Right atrium auricular region (tissue), 2 donors: ENCODE measurements at places on chromosomes 2 and 18. TPM values are rescaled to one million over a fixed set of nuclear protein-coding genes. Genes with fewer than 3 reads are reported as not detected.

GRCh38 chr2:214103276-214104001, 307.4 kb upstream of the VWC2L start:
- no peak for DNase-seq

The TXNDC2 gene
- total RNA-seq: not detected

GRCh38 chr2:59174536-59175243, 933.6 kb upstream of the FANCL start:
- DNase-seq: no peak

The TEX44 gene
- not detected for total RNA-seq

GRCh38 chr18:56097621-56098020, 509.6 kb upstream of the TCF4 start:
- DNase-seq: no peak

DNA sequence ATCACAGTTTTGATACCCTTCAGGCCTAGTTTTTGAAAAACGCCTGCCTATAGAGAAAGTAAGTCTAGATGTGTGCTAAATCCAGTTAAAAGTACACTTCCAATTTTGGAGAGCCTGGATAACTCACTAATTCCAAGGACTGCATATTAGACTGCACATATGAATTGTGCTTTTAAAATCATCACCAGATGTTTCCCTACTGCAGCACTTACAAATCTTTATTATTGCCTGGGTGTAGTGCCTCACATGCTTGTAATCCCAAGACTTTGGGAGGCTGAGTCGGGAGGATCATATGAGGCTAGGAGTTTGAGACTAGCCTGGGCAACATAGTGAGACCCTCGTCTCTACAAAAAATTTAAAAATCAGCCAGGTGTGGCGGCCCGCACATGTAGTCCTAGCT, 35.9 kb upstream of the HTR2B start:
- no peak for DNase-seq

DNA sequence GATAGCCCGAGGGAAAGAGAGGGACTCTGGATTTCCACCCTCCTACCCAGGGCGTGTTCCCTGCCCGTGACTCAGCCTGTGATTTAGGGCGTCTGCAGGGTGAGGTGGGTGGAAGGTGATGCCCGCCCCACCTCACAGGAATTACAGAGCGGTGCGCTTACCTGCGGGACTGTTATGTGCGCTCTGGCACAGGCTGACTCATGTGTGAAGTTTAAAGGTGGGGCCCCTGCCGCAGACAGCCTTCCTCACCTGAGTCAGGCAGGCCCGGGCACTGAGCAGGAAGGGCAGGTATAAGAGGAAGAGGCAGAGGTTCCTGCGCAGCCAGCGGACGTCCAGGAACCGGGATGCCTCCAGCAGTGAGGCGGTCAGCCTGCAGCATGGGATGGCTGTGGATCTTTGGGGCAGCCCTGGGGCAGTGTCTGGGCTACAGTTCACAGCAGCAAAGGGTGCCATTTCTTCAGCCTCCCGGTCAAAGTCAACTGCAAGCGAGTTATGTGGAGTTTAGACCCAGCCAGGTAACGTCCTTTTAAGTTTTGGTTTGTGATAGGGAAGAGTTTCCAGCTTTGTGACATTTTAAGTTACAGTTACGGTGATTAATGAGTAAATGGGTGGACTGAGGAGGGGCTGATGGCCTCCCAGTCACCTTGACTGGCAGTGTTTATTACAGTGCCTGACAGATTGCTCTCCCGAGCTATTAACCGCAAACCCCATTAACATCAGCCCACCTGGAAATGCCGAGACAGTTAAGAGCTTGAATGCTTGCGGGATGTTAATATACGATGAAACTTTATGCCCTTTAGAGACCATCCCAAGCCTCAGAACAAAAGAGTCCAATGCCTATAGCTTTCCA, 141.6 kb upstream of the TTC39C start:
- DNase-seq: no peak

DNA sequence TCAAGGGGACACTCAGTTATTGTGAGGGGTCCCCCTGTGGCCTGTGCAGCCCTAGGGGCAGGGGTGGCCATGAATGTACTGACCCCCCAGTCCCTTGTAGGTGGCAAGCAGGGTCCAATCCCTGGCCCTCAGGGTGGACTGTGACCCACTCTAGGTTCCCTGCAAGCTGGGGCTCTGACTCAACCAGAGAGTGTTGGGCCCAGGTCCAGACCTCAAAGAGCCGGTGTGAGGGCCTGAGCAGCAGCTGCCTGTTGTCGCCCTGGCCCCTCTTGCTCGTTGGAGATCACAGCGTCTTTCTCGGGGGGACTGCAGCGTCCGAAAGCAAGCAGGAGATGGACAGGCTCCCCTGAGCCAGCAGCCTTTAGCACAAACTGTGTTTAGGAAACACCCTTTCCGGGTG, 66.8 kb upstream of the ATG16L1 start:
- DNase-seq: no peak

- DNase-seq: no peak
Observed at GRCh38 chr2:3527886-3528785, 8.8 kb upstream of the ADI1 start.

DNA sequence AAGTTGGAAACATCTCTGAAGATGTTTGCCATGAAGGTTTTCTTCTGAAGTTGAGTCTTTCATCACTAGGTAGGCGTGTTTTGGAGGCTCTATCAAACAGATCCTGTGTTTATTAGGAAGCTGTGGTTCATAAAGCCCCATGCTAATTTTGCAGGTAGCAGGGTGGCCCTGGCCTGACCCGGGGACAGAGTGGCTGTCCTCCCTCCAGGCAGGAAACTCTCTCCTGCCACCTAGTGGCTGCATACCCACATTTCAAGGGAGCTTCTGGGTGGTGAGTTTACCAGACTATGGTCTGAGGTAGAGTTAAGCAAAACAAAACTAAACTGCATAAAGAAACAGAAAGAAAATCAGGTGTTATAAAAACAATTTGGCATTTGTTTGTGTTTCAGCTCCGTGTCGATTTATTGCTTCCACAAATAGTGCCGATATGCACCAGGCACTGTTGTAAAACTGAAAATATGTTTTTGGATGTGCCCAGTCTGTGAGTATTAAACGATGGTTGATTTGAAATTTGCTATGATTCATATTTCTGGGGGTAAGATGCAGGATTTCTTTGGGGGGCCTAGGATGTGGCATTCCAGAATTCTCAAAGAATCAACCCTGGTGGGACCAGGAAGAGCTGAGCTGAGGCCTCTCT, 26.0 kb upstream of the IL37 start:
- DNase-seq: no peak

The ANKRD30BL gene
- total RNA-seq: not detected

- DNase-seq: peak; percentile 88
Observed at GRCh38 chr2:64653109-64654062, at the start of gene SERTAD2. TSS of gene SERTAD2 (minus strand) at chr2:64653913. CDS start at chr2:64636871, 17,042 bp downstream.

DNA sequence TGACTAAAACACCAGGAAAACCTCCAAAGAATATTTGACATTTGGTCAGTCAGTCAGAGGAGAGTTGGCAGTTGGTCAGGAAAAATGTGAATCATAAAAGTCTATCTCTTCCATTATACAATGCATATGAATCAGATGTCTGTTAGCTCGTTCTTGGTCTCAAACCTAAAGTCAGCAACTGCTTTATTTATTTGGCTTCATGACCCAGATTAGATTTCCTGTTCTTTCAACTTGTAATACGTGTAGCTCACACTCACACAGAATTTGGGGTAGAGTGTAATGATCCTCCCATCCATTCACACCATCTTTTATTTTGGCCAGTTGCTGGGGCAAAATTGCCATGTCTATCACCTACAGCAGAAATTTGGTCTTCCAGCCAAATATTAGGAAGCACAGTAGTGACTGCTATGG, 81.9 kb upstream of the COL5A2 start:
- no peak for DNase-seq

- no peak for DNase-seq
Observed at GRCh38 chr18:3821524-3821923, 371.6 kb downstream of the TGIF1 start.

GRCh38 chr18:2987876-2988790, 24.8 kb downstream of the LPIN2 start:
- no peak for DNase-seq

The ADAM23 gene
- total RNA-seq: 7.6 TPM

The GPR45 gene
- total RNA-seq: not detected

DNA sequence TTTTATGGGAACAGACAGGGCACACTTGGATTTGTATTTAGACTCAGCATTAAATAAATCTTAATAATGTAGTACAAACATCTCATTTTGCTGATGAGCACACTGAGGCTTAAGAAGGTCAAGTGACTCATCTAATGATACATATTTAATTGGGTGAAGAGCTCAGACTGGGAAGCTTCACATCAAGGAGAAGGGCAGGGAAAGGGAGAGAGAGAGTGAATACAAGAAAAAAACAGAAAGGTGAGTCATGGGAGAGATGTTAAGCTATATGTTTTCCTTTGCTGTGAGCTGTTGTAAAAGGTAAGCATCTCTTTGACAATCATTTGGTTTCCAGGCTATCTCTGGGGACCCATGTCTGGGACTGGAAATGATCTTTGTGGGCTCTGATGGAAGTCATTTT, 277.8 kb downstream of the SETBP1 start:
- no peak for DNase-seq

GRCh38 chr2:122414902-122415301, 659.5 kb downstream of the TSN start:
- no peak for DNase-seq

- DNase-seq: no peak
Observed at GRCh38 chr2:8346208-8346607, 335.6 kb upstream of the ID2 start.

DNA sequence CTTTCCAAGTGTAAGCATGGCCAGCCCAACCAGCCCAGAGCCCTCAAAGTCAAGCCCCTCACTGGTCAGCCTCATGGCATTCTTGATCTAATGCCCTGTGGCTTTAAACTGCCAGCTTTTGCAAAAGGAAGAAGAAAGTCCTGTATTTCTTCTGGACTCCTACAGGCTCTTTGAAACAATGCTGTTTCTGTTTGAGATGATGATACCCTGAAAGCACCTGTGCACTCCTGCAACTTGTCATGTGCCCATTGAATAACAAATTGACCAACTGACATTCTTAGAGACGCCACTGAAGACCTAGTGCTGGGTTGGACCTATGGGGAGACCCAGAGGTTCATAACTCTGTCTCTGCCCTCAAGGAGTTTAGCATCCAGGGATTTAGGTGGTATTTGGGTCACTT, 82.0 kb upstream of the MSH2 start:
- no peak for DNase-seq

The MAP3K19 gene
- not detected for total RNA-seq

The ITPRID2 gene
- total RNA-seq: 56.5 TPM

GRCh38 chr18:41537666-41538065, 417.4 kb upstream of the PIK3C3 start:
- DNase-seq: no peak

- no peak for DNase-seq
Observed at GRCh38 chr18:55833543-55833942, 245.6 kb upstream of the TCF4 start.

GRCh38 chr2:84792856-84793522, 87.9 kb downstream of the TRABD2A start:
- no peak for DNase-seq

The ANKRD62 gene
- total RNA-seq: not detected

- no peak for DNase-seq
Observed at GRCh38 chr2:137199751-137200150, 434.4 kb downstream of the THSD7B start.

GRCh38 chr2:238523158-238524110, 96.7 kb downstream of the ASB1 start:
- no peak for DNase-seq

- DNase-seq: no peak
Observed at GRCh38 chr2:40364151-40364874, 87.6 kb downstream of the SLC8A1 start.

- DNase-seq: no peak
Observed at GRCh38 chr2:231412618-231412963, 17.1 kb downstream of the B3GNT7 start.

DNA sequence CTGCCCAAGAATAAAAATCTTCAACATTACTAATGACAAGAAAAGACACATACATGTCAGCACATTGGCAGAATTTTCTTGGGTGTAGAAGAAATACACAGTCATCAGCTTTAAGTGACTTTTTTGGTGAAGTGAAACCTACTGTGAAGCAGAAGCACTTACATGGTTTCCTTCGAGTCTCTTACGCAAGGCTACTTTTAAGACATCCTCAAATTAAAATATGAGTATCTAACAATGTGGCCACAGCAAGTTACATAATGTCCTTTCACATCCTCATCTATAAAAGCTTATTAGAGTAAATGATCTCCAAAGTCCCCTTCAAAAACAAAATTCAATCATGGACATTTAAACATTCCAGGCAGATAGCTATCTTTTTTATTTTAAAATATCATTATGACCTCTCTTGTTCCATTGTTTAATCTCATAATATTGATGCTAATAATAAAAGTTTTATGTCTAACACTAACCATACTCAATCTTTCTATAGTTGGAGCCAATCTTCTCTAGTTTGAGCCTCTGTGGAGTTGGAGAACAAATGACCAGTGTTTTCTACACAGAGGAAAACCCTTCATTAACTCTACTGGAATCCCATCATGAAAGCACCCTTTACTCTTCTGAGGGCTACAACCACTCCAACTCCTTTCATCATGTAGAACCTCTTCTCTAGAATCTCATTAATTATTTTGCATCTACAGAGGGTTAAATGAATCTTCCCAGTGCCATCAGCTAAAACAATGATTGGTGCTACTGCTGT, 182.2 kb upstream of the ZFP36L2 start:
- DNase-seq: no peak

DNA sequence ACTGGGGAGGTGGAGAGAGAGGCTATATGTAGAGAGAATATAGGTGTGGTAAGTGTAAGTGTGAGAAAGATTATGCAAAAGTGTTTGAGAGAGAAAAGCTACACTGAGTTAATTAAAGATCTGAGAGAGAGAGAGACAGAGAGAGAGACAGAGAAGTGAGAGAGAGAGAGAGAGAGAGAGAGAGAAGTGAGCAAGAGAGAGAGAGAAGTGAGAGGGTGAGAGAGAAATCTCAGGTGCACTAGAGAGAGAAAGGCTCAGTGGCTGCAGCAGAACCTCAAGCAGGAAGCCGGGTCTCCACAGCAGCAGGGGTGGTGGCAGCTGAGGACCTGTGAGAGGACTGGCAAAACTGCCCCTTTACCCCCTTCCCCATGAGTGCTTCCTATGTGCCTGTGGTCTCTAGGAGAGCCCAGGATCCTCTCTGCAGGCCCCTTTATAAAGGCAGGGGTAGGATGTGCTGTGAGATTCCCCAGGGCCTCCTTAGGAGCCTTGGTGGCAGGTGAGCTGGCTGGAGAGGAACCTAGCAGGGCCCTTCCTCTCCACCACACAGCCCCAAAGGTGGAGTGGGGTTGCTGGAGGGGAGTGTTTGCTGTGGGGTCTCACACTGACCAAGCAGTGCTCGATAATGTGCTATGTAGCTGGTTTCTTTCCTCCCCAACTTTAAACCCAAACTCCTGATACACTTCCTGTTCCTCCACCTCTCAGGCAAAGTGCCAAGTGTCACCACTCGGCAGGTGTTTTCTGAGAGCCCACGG, 52.6 kb downstream of the SLC4A5 start:
- no peak for DNase-seq

- DNase-seq: no peak
Observed at GRCh38 chr2:147223119-147223518, 621.7 kb upstream of the ACVR2A start.

DNA sequence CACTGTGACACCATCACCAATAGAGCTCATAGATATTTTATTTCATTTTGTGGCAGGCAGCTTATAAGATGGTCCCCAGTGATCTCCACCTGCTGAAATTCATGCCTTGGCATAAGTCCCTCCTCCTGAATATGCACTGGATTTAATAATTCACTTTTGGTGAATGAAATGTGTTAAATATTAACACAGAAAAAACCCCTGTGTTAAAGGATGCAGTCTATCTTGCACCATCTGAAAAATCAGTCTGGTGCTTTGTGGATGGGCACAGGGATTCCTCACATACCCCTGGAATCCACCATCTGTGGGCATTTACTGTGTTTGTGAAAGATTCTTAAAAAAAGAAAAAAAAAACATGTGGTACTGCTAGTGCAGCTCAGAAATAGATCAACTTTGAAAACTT, 26.1 kb upstream of the WIPF1 start:
- DNase-seq: no peak
